Stimulated activated naive CD4-positive, alpha-beta T cell (primary cell): ENCODE measurements at places on chromosomes 13 and 19.

DNA sequence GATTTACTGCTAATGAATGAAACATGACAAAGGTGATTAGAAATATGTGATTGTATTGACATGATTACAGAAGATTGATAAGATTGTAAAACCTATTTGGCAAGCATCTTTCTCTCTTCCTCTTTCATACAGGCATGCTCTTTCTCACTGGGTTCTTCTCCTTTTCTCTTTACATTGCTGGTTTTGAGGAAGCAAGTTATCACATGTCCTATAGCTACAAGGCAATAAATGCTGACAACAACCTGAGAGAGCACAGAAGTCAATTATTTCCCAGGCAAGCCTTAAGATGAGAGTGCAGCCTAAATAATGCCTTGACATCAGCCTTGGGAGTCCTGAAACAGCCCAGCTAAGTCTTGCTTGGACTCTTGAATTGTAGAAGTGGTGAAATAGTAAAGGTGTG is 875.0 kb downstream of the SLITRK1 start:
- DNase-seq: no peak

DNA sequence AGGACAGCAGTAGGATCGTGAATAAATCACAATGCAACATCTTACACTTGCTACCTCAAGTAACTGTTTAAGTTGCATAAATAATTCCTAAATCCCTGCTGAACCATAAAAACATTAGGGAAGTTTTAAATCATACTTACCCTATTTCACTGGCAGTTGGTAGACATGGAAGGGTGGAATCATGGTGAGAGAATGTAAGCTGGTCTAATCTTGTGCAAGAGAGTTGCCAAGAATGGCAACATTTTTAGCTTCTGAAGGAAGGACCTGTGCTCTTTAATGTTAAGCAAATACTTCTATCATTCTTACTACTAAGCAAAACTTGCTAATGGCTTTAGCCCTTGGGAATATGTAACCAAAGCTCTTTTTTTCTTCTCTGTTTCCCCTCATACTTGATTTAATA is 46.8 kb downstream of the MTUS2 start:
- no peak for DNase-seq

DNA sequence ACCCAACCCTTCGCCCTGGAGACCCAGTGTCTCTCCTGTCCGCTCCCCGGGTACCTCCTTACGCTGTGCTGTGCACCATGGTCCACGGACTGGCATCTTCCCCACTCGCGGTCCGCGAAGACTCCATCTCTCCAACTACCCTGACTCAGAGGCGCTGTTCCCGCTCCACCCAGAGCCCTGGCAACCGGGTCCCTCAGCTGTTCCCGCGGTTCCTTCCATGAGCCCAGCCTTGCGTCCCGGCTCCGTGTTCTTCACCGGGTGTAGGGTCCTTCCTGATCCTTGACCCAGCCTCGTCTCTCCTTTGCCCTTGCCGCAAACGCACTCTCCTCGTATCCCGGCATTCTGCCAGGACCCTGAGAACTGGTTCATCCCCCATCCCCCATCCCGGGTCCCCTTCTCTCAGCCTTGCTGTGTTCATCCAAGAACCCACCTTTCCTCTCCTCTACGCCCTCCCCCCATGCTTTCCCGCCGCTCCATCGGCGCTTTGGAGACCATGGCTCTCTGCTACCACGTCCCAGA is 664 bp downstream of the ICAM5 start:
- DNase-seq: no peak

DNA sequence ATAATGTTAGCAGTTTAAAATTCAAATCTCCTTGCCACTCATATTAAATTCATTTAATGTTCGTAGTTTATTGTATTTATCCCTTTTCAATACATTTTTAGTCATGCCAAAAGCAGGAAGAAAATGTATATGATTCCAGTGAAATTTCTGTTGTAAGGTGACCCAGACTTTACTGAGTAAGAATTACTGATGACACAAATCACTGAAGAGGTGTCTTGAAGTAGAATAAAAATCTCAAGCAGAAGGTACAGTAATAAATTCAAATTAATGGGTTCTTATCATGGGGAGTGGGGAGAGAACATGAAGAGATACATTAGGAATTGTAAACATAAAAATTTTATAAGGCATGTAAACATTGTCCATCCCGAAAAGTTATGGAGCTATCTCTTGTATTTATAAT is 19.9 kb downstream of the STARD13 start:
- DNase-seq: no peak

DNA sequence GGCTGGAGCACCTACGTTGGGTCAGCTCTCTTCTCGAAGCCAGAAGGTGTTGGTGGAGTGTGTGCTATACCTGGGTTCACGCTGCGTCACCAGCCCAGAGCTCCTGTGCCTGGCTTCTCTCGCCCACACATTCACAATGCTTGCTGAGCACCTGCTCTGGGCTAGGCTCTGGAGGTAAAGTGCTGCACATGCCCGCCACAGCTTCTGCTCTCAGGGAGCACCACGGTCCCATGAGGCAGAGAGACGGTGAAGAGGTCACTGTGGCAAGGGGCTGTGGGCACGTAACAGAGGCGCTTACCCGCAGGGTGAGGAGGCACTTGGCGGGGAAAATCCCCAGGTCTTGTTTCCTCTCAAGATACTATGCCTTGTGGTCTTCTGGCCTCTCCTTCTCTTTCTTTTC is 174.2 kb downstream of the TEX29 start:
- no peak for DNase-seq

GRCh38 chr19:28727480-28728159 is 485.3 kb downstream of the UQCRFS1 start:
- no peak for DNase-seq
